Keratinocyte (primary cell): ENCODE measurements at places on chromosomes 4 and X. TPM values are rescaled to one million over a fixed set of nuclear protein-coding genes. Genes with fewer than 3 reads are reported as not detected.

The LRAT gene
- 1.4 to 2.3 TPM (median 1.9 TPM) in 3 replicates for polyA plus RNA-seq

The NR0B1 gene
- polyA plus RNA-seq, result not detected in 3 replicates

The ASMT gene
- polyA plus RNA-seq, result 0.08 to 0.23 TPM in 2 of 3 replicates, not detected in the other

The AWAT2 gene
- polyA plus RNA-seq, result not detected in 3 replicates

The VCX gene
- polyA plus RNA-seq, result not detected in 3 replicates

The NLRP2B gene
- polyA plus RNA-seq, result not detected in 3 replicates

The KCND1 gene
- polyA plus RNA-seq, result 0.20 to 0.30 TPM (median 0.25 TPM) in 3 replicates

The AMBN gene
- not detected in 3 replicates for polyA plus RNA-seq

The ANOS1 gene
- 2.9 to 4.9 TPM (median 4.0 TPM) in 3 replicates for polyA plus RNA-seq

The ZFYVE28 gene
- polyA plus RNA-seq, result 0.16 to 0.72 TPM (median 0.33 TPM) in 3 replicates

GRCh38 chr4:47704693-47705325 is 133.1 kb downstream of the CORIN start:
- no peak for DNase-seq

DNA sequence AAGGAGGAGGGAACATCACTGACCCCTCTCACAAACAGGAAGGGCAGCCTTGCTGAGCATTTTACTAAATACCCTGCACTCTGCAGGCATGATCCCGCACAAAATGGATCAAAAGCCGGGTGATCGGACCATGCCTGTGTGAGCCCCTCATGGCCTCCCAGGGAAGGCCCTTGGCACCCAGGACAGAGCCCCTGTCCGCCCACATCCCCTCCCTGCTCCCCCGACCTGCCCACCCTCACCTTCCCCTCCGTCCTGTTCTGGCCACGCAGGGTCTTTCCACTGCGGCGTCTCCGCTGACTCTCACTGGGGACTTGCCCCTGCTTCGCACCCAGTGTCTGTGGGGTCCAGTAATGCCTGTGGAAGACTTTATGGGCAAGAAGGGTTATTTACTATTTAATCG is 105.0 kb downstream of the HMX1 start:
- no peak for DNase-seq

GRCh38 chr4:168868802-168869201 is 141.3 kb downstream of the CBR4 start:
- no peak for DNase-seq

- no peak for DNase-seq
These were observed 6.3 kb downstream of the GPR143 start for GRCh38 chrX:9759337-9759736.

DNA sequence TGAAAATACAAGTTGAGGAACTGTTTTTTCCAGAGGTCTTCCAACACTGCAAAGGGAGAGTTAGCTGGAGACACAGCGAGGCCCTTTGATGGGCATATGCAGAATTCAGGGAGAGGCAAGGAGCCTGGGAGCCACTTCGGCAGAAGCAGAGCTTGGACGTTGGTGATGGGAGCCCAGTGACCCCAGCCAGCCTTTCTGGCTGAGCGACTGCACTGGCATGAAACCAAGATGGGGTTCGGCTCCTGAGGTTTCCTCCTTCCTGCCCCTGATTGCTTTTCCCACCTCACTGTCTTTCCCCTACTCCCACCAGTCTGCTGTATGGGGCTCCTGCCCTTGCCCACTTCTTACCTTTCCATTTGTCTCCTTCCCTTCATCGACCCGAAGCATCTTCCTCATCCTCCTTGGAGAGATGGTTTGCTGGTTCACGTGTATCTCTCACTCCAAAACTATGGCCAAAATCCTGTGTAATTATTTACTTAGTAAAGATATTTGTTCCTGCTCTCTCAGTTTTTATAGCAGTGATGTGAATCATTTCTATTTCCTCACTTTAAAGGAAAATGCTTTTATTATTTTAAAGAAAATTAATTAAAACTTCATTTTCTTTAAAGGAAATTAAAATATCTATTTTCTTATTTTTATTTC is 100.5 kb downstream of the NFKB1 start:
- DNase-seq, result no peak

- DNase-seq, result no peak
These were observed 5.3 kb upstream of the STBD1 start for GRCh38 chr4:76301068-76301774.

GRCh38 chrX:46561824-46562657 is 11.5 kb upstream of the CHST7 start:
- DNase-seq, result no peak

- DNase-seq, result no peak
These were observed 24.3 kb downstream of the LINC00632 start for GRCh38 chrX:140733766-140734342.

GRCh38 chrX:17355976-17356375 is 19.0 kb upstream of the NHS start:
- no peak for DNase-seq

- DNase-seq, result no peak
These were observed 99.8 kb upstream of the ADAD1 start for GRCh38 chr4:122278976-122279375.

- no peak for DNase-seq
These were observed 319.1 kb upstream of the CT83 start for GRCh38 chrX:116781926-116782325.

GRCh38 chr4:152374153-152374552 is 161.7 kb downstream of the FBXW7 start:
- no peak for DNase-seq

DNA sequence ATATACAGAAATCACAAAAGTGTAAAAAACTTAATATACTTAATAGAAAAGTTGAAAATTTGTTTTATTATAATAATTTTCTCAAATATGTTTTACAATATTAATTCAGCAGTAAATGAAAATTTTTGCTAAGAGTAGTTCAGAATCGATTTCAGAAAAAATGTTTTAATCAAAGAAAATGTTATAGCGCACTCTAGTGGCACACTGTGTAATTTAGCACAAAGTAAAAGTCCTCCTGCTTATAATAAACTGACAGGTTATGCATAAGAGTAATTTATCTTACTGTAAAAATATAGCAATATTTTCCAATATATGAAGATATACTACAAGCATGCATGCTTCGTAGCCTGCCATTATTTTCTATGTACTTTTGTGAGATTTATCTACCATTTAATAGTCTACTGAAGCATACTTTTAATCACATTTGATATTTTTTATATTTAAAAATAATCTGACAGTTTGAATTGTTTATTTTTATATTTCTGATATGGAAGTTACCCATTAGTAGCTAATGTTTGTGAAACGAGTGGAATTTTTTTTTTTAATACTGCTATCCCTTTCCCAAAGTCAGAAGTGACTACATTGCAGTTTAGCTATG is 217.9 kb upstream of the KLHL4 start:
- no peak for DNase-seq

GRCh38 chr4:78975865-78976264 is 36.6 kb upstream of the PAQR3 start:
- DNase-seq, result no peak
